CD4-positive, alpha-beta T cell treated with Interleukin-12 subunit alpha and Interleukin-12 subunit beta, for 1 hour (primary cell): ENCODE measurements at places on chromosomes 1 and 21.

DNA sequence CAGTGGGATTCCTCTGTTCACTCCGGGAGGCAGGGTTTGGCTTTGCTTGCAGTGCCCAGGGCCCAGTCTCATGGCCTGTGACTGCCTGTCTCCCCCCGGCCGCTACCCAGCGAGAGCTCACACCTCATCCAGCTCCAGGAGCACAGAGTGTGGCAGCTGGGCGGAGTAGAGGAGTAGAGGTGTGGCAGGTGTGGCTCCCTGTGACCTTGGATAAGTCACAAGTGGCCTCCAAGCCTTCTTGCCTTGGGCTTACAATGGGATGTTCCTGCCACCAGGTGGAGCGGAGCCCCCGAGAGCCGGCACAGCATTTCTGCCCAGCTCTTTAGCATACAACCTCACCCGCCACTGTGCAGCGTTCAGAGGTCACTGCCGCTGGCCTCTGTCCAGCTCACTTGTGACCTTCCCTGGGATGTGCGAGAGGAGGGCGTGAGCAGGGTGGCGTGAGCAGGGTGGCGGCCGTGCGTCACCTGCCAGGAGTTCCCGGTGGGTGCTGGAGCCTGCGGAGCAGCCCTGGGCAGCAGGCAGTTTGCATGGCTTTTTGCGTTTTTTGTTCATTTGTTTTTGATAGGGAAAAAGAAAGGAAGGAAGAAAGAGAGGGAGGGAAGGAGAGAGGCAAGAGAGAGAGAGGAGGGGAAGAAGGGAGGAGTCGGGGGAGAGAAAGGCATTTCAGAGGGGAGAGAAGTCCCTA, 42.4 kb downstream of the CRYAA start:
- no peak for DNase-seq

- no peak for DNase-seq
Measured at GRCh38 chr1:50132347-50132894, 23.7 kb downstream of the ELAVL4 start.

DNA sequence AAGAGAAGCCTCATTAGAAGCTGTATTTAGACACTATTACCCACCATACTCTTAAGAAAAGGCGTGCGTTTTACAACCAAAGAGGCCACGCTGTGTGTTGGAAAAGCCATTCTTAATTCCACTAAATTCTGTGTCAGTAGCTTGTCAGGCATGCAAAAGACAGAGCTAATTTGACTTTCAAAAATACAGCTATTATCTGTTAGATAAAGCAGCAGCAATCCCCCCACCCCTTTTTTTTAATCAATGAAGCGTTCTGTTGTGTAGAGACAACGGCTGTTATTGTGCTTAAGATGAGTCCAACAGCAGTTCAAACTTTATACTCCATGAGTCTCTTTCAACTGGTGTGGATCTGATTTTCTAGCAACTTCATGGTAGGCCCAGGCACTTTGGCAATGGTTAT, 43.5 kb downstream of the PLA2G4A start:
- DNase-seq = no peak

DNA sequence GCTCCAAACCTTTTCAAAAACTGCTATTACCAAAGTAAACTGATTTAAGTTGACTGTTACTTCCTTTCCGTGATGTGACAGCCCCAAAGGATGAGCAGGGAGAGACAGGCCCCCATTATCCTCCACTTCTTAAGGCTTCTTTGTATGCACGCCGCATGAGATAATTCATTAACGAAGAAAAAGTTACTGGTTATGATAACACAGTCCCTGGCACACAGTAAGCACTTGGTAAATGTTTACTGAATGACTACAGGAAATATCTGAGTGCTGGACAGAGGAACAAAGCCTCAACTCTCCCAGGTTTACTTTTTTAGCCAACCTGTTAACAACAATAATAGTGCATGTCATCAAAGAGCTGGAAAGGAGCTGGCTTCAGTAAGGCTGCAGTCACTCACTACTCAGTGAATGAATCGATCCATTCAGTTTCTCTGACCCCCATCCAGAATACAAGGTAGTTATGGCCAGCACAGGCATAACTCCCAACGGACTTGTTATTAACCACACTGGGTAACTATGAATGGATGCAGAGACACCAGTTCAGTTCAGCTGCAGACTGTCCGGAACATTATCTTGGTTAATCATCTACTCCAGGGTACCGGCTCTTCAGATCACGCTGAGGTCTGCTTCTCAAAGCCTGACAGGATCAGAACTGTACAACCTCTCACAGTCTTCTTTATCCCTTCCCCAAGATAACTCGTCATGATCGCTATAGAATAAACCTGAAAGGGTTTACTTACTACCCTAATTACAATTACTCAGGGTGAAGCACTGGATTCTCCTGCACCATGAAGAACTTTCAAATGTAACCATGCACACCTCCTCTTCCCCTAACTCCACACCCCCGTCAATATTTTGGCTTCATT, 58.3 kb downstream of the TGFBR3 start:
- DNase-seq = no peak

- DNase-seq = no peak
Measured at GRCh38 chr1:229751610-229752009, 125.6 kb downstream of the URB2 start.

DNA sequence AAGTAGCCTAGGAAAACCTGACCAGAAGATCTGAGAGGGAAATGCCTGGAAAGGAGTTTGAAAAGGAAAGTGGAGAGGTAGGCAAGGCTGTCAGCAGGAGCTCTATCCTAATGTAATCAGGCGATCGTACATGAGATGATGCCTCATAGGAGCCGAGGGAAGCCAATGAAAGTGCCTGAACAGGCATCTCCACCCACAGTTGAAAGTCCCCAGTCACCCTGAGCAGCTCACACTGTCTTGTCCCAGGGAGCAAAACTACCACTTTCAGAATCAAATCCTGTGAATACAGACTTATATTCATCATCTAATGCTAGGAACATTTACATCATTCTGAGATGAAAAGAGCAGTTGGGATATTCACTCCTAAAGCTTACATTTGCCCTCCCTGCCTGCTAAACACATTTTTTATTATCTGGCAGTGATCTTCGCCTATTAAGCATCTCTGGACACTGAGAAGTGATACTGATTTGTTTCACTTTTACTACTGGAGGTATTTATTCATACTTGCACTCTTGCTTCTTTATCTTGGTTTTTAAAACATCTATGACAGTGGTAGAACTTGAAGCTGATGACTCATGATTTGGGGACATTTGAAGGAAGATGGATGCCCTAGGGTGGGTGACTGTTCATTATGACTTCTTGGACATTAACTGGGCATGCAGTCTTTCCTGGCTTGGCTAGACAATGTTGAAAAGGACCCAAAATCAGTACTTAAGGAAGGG, 221.6 kb downstream of the SEC16B start:
- no peak for DNase-seq

DNA sequence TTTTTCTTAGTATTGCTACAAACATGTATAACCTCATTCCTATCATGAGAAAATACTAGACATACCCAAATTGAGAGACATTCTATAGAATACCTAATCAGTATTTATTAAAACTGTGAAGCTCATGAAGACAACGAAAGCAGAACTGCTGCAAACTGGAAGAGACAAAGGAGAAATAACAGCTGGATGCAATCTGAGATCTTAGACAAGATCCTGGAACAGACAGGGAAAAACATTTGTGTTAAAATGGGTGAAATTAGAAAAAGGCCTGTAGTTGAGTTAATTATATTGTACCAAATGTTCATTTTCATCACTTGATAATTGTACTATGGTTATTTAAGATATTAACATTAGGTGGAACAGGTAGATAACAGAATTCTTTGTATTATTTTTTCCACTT, 392.0 kb downstream of the PLPP3 start:
- DNase-seq = no peak

- no peak for DNase-seq
Measured at GRCh38 chr1:32901823-32902534, 790 bp upstream of the TMEM54 start.

DNA sequence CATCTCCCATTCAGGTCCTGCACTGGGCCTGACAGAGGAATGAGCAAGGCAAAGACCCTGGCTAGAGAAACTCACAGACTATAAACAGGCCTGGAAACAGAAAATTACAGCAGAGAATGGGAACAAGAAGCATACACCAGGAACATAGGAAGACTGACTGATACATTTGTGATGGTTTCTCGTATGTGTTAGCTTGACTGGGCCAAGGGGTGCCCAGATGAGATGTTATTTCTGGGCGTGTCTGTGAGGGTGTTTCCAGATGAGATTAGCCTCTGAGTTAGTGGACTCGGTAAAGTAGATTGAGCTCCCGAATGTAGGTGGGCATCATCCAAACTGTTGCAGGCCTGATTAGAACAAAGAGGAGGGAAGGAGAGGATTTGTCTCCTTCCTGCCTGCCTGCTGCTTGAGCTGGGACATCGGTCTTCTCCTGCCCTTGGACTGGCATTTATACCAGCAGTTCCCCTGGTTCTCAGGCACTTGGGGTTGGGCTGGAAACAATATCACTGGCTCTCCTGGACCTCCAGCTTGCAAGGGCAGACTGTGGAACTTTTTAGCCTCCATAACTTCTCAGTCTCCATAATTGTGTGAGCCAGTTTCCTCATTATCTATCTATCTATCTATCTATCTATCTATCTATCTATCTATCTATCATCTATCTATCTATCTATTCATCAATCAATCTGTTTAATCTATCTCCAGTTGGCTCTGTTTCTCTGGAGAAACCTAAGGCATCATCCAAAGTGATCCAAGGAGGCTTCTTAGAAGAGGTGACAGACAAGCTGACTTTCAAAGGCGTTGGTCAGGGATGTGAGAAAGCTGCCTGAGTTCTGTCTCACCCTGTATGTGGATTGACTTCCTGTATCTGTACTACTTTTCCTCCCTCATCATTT, 9.7 kb upstream of the FOXO6 start:
- no peak for DNase-seq

DNA sequence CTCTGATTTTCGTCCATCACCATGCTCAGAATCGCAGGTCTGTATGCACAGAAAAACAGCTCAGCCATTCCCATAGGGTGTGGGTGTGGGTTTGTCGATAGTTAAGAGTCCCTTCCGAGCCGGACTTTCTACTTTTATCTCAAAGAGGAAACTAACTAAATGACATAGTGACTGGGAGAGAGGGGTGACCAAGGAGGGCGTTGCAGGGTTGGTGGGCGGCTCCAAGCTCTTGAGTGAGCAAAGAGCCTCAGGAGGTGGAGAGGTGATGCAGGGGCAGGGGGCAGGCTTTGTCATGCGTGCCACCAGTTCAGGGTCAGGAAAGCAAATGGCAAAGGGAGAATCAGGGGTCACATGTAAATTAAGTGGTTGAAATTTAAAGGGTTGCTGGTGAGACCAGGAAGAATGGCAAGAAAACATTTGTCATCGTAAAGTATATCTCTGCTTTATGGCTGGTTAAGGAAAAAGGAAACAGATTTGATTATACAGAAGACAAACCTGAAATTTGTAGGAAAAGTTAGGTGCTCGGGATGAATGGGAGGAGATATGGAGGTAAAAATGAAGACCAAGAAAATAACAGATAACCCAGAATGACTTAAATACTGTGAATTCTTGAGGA, 249.0 kb downstream of the SETD4 start:
- no peak for DNase-seq

- DNase-seq = no peak
Measured at GRCh38 chr1:206800411-206800810, 28.1 kb upstream of the IL10 start.

DNA sequence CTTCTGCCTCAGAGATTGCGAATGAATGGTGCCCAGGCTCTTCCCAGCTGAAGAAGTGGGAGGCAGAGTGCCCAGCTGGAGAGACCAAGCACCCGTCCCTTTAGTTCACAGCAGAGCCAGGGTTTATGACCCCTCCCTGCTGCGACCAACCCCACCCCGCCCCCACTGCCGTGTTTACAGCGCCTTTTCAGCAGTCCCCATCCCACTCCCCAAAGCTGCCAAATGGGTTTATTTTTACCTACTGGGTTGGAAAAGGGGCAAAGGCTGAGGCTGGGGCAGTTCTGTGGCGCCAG, 23.6 kb downstream of the DYRK3 start:
- no peak for DNase-seq

DNA sequence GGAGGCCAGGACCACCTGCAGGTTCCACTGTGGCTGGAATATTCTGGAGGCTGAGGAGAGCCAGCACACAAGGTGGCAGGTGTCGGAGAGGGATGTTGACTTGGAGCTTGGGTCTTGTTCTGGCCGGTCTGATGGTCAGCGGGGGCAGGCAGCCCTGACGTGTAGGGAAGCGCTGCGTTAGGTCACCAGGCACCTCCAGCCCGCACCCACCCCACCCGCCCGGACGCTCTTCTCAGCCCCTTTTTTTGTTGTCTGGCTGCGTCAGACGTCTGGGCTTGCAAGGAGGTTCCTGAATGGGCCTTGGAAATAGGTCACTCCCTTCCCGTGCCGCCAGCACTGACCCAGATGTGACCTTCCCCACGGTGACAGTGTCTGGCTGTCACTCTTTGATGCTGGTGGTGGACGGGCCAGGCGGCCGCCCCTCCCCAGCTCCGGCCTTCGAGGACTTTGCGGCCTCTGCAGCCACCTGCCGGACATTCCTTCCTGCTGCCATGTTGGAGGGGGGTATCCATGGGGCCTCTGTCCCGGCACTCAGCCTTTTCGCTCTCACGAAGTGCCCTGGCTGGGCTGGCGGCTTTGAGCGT, 30.1 kb downstream of the SPSB1 start:
- no peak for DNase-seq

DNA sequence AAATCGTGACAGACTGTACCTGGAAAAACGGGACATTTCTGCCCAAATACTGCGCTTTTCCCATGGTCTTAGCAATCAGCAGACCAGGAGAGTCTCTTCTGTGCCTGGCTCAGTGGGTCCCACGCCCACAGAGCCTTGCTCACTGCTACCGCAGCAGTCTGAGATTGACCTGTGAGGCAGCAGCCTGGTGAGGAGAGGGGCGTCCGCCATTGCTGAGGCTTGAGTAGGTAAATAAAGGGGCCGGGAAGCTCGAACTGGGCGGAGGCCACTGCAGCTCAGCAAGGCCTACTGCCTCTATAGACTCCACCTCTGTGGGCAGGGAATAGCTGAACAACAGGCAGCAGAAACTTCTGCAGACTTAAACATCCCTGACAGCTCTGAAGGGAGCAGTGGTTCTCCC, 203.1 kb downstream of the DENND1B start:
- DNase-seq = no peak

DNA sequence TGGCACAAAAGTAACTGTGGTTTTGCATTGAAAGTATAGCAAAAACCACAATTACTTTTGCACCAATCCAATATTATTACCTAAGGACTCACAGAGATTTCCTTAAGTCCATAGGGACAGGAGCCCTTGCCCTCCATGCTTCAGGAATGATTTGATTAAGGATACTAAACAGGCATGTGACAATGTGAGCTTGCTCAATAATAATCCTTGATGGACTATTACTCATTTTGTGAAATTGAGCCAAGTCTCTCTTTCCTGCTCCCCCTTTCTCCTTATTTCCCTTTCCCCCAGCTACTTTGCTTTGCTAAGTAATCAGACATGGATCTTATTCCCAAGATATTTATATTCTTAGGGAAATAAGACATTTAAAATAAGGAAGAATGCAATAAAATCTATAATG, 21.6 kb upstream of the RGL1 start:
- DNase-seq = no peak

DNA sequence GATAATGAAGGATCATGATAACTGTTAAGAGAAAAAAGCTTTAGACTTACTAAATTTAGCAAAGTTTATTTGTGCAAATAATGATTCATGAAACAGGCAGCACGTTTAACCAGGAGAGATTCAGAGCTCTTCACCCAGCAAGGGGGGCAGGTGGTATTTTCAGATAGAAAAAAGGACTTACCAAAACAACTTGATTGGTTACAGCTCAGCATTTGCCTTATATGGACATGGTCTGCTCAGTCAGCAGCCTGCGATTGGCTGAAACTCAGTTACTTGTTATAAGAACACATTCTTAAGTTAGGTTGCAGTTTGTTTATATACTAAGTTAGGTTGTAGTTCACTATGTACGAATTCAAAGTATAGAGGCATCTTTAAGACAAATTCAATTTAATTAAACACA, 165.6 kb downstream of the DUSP10 start:
- no peak for DNase-seq
